ENCODE measurements at places on chromosomes 11 and 22. TPM values are rescaled to one million over a fixed set of nuclear protein-coding genes. Genes with fewer than 3 reads are reported as not detected.
A peak's percentile ranks its signal among the peaks of the same experiment; 100 is the strongest.

PHF21B gene
- total RNA-seq: 60.3 TPM

DNA sequence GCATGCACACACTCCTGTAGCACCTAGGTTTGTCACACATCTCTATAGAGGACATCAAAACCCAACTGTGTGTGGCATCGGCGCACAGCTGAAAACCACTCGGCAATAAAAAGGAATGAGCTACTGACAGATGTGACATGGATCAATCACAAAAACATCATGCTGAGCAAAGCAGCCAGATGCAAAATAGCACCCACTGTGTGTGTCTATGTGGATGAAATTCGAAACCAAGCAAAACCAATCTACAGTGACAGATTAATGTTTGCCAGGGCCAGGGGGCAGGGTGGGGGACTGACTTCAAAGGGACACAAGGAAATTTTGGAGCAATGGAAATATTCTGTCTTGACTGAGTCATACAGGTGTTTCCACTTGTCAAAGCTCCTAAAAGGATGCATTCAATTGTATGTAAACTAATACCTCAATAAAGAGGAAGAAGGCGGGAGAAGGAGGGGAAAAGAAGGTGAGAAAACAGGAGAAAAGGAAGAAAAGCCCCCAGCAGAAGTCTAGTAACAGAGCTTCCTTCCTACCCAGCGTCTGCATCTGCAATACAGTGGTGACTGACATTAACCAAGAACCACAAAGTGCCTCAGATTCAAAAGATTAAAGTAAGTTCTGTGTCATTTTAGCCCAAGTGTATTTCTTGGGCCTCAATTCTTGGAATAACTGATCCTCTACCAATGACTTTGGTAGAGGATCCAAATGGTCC lies 49.8 kb downstream of the PACSIN2 start:
- DNase-seq: peak; percentile 54

VPREB1 gene
- total RNA-seq: not detected

- DNase-seq: no peak
These were observed 103.3 kb upstream of the AKIP1 start for GRCh38 chr11:8807544-8808225.

DNA sequence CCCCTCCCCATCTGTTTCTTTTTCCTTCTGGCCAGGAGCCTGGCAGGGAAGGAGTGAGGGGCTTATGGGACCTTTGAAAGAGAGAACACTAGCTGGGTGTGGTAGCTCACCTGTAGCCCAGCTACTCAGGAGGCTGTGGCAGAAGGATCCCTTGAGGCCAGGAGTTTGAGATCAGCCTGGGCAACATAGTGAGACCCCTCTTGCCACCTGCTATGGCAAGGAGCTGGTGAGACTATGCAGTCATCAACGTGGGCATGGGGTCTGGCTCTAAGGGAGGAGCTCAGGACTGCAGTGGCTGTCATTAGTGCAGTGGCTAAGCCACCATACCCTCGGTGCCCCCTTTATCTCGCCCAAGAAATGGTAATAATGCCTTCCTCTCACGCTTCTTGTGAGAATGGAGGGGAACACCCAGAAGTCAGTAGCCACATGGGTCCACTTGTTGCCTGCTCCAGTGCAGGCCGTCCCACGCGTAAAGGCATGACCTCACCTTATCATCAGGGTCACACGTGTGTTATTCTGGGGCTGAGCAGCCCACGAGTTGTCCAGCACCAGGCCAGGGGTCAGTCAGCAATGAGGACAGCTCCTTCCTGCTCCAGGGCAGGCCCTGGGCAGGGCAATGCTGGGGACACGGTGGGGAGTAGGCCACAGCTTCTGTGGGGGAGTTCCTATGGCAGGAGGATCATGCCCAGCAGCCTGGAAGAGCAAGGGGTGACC lies 27.7 kb upstream of the TEF start:
- no peak for DNase-seq

GRCh38 chr11:3808861-3809623 lies 682 bp downstream of the PGAP2 start:
- peak; percentile 51 for DNase-seq

- no peak for DNase-seq
These were observed 298.4 kb upstream of the ANO5 start for GRCh38 chr11:21894492-21894891.

DNA sequence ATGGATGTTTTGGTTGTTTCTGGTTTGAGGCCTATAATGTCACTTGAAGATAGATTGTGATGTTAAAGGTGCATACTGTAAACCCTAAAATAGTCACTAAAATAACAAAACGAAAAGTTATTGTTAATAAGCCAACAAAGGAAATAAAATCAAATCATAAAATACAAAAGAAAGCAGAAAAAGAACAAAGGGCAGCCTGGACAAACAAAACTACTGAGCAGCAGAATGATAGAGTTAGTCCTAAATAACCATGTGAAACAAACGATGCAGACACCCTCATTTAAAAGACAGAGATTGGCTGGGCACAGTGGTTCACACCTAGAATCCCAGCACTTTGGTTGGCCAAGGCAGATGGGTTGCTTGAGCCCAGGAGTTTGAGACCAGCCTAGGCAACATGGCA lies 90.9 kb upstream of the GAL start:
- no peak for DNase-seq

DNA sequence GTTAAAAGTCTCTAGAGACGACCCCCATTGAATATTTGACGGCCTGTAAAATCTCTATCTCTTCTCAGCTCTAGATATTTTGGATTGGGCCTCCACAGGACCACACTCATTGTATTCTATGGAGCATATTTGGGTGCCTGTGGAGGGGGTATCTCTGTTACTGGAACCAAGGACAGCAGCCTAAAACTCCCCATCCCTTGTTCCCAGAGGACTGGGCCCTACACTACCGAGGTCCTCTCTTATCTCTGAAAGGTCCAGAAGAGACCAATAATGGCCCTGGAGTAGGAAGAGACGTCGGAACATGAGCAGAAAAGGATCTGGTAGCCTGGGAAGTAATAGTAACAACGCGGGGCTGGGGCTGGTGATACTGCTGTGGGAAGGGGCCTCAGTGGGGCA lies 542 bp downstream of the HPS4 start:
- no peak for DNase-seq

OR5A1 gene
- not detected for total RNA-seq

- peak; percentile 17 for DNase-seq
These were observed 1.3 kb downstream of the ACR start for GRCh38 chr22:50739279-50739691.

DNA sequence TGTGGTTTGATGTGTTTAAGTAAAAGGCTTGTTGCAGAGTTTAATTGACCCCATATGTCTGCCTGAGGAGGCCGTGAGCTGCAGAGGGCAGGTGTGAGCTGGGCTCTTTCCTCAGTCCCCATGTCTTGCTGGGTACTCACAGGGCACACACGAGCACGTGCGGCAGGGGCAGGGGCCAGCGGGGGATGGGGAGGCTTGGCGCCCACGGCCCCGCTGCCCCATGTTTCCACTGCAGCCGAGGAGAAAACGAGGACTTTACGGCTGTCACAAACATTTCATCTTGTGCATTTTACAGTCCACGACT lies 24.7 kb upstream of the CCDC188 start:
- DNase-seq: no peak

MGAT3 gene
- 5.0 TPM for total RNA-seq

DNA sequence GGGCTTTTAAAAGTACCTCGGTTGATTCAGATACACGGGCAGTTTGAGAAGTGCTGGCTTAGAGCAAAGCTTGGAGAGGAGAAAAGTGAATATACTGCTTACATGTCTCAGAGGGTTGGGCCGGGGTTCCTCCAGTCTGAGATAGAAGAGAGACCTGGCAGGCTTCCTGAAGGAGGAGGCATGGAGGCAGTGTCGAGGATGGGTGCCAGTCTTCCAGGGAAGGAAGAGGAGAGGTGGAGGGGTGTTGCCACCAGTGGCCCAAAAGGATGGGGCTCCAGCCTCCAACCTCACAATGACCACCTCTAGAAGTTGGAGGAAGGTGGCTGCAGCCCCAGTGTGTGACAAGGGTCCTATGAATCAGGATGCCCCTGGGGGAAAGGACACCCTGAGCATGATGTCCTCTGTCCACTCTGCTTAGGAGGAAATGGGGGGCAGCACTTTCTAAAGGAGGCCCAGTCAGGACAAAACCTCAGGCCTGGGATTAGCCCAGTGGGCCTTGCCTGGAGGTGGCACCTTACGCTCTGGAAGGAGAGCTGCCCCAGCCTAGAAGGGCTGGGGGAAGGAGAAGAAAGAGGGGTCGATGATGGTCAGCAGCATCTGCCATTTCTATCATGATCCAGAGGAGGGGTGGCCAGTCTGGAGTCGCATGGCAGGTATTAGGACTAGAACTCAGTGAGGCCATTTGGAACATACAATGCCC lies 65.2 kb downstream of the CD82 start:
- no peak for DNase-seq

MFRP gene
- total RNA-seq: not detected

- DNase-seq: no peak
These were observed 43.0 kb upstream of the CFAP300 start for GRCh38 chr11:102004220-102004619.

DNA sequence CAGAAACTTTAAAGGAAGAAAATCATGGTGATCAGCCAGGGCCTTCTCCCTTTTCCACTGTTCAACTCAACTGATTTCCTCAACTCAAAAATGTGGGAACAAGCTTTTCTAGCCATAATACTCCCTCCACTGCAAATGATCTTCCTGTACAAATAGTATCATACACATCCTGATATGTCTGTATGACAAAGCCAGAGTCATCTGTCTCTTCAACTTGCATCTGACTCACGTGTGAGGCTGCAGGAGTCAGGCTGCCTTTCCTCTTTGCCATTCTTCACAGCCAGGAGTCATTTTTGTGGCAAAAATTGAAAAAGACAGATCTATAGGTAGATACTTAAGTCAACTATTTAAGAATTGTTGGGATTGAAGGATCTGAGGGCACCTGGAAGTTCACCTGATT lies 13.3 kb downstream of the PATZ1 start:
- DNase-seq: no peak

NFAM1 gene
- 0.68 TPM for total RNA-seq

DNA sequence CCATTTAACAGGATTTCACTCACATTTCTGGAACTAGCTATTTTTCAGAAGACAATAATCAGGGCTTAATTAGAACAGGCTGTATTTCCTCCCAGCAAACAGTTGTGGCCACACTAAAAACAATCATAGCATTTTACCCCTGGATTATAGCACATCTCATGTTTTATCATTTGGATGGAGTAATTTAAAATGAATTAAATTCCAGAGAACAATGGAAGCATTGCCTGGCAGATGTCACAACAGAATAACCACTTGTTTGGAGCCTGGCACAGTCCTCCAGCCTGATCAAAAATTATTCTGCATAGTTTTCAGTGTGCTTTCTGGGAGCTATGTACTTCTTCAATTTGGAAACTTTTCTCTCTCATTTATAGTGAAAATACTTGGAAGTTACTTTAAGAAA lies 9.2 kb downstream of the PRSS23 start:
- no peak for DNase-seq

DNA sequence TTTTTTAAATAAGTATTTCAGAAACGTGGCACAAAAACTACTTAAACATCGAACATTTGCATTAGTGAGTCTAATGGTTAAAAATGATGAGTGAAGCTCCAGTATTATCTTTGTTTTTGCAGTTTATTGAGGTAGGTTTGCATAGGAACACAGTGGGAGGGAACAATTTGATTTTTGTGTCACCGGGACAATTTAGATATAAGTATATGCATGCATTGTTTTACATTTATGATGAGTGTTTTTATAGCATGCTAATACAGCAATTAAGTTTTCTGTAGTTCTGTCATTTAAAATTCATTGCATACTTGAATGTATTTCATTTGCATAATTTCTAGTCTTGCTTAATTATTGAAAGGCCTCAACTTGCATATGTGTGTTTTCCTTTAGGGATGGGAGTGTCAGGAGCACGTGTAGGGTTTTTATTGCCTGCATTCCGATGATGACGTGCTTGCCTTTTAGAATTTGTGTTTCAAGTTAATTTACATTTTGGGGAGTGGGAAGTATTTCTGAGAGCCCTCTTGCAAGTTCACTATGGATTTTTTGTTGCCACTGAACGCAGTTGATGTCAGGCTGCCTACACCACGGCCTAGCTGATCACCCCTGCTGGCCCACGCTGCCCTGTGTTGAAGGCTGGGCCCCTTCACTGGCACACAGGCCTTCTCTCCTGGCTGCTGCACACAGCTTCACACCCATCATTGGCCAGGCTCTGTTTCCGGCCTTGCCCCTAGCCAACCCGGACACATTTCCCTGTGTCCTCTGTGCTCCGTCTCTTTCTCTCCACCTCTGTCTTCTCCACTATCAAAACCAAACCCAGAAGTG lies 120.9 kb downstream of the TBC1D22A start:
- no peak for DNase-seq

DNA sequence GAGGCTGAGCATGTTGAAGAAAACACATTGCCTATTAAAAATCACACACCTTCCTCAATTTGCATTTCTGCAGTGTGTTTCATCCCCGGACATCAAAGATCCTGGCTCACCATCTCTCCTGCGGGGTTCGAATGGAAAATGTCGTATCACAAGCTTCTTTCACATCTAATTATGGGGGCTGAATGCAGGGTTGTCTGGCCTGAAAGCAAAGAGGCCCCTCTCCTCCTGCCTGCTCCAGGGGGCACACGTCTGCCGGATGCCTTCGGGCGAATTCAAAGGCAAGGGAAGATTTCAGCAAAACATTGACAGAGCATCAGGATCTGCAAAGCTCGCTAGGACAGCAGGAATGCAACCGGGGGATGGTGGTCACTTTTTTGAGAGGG lies 1447.7 kb downstream of the TBC1D22A start:
- no peak for DNase-seq

GRCh38 chr11:73498343-73498742 lies 99.6 kb downstream of the FAM168A start:
- DNase-seq: no peak

SLCO2B1 gene
- total RNA-seq: not detected

FAM181B gene
- 0.13 TPM for total RNA-seq

TCN2 gene
- total RNA-seq: 42.2 TPM

DNA sequence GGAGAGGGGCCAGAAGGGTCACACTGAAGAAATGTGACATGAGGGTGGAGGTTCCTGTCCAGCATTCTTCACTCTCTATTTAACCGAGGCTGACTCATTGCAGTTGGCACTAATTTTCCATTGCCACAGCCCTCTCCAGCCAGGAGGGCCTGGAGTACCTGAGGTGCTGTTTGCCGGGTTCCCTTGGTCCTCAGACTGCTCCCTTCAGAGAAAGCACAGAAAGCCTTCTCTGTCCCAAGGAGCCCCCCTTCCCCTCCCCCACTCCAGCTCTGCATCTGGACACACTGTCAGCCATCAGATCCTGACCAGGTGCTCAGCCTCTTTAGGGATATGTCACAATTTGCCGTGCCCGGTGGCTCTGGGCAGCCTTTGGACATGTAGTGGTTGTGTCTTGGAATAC lies 3.2 kb upstream of the C11orf91 start:
- no peak for DNase-seq

CFAP300 gene
- total RNA-seq: 1.2 TPM

DNA sequence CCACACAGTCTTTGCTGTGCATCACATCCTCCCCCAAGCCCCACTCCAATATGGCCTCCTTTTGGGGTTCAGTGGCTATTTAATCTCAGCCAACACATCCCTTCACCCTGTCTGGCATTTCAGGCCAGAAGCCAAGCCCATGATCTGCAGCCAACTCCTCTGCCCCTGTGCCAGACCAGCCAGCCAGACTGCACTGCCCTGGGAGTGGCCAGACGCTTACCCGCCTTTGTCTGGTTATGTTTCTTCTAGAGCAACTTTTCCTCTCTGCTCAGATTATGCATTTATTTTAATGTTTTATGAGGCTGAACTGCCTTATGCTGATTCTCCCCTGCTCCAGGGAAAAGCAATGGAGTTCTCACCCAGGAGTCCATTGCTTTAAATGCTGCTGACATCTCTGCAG lies 206.7 kb upstream of the TBCEL start:
- DNase-seq: no peak
